ENCODE measurements at places on chromosomes 13 and 19.

GRCh38 chr19:3367628-3368440, 1.5 kb downstream of the NFIC start:
- no peak for DNase-seq

DNA sequence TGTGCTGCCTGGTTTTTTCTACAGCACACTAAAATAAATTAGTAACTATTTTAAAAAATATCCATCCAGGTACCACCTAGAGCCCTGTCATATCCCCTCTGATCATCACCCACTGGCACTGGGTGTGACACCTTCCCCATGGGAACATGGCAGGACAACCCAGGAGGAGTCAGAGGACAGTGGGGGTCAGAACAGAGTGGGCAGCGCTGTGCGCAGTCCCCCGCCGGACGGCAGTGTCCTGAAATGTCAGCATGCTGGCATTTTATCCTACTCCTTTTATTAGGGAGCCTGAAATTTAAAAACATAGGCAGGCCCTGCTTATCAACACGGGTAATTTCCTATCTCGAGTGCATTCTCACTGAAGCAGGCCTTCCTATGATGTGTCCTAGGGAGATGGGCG, 42.1 kb upstream of the GAS6 start:
- no peak for DNase-seq

DNA sequence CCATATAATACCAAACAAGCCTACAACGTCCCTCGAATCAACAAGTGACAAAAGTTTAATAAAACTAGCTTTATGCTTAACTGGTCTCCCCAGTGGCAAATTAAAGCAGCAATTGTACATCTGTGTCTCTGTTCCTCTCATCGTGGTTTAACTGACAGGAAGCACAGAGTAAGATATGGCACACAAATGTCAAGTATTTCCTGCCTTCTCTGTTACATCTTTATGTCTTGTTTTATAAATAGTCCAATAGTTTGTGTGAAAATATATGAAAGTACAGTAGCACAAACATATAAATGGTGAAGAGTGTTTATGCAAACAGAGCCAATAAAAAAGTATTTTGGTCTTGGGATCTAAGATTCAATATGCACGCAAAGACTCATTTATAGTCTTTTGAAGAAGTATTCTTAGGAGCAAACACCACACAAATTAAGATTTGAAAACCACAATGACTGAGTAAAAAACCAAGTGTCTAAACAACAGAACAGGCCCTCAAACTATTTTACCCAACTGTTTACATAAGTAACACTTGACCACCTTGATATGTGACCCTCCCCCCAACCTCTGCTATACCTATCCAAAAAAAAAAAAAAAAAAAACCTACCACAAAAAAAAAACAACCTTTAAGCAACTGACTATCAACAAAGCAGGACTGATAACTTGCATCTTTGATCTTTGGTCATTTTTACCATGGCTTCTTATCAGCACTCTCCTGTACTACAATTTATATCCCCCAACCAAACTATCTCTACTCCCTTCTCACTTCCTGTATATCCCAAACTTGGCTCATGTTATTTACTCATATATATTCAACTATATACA, 14.0 kb downstream of the ELF1 start:
- DNase-seq: no peak

GRCh38 chr13:90950160-90950559, 397.3 kb upstream of the MIR17HG start:
- DNase-seq: no peak

DNA sequence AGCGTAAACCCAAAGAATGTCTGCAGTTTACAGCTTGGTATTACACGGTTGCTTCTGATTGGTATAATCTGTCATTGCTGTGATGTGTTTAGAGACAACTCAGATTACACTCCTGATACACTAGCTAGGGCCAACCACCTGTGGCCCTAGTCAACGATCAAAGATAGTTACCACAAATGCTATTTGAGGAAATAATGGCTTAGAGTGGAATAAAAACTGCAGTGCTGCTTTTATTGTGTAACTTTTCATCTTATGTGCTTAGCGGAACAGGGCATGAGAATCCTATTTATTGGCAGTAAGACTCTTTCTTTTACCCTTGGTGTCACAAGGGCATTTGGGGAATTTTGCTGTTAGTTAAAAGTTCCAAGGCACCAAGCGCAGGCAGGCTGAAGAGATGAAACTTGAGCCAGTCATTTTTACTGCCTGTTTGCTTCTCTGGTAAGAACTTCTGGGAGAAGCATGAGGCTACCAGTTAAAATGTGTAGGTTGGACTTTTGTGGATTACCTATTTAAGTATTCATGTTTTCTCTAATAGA, 363.3 kb downstream of the KCNRG start:
- no peak for DNase-seq

DNA sequence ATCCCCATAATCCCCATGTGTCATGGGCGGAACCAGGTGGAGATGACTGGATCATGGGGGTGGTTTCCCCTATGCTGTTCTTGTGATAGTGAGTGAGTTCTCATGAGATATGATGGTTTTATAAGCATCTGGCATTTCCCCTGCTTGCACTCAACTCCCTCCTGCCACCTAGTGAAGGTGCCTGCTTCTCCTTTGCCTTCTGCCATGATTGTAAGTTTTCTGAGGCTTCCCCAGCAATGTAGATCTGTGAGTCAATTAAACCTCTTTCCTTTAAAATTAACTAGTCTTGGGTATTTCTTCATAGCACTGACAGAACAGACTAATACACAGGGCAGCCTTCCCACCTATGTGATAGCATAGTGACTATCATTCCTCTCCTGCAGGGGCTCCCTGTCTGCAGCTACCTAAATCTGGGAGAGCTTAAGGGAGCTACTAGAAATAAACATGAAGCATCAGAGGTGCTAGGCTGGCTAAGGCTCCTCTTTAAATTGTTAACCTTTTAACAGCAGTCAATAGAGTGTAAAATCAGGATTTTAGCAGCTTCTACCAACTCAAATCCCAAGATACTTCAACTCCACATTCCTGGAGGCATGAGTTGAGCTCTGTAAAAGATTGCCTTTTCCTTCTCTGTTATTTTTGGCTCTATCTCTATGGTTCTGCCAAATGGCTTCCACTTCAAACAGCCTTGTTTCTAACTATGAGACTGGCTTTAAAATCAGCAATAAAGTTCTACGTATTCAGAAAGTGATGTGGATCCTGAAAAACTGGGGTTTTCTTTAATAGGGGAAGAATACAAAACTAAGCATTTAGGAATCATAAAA, 112.3 kb downstream of the VWA8 start:
- DNase-seq: no peak

DNA sequence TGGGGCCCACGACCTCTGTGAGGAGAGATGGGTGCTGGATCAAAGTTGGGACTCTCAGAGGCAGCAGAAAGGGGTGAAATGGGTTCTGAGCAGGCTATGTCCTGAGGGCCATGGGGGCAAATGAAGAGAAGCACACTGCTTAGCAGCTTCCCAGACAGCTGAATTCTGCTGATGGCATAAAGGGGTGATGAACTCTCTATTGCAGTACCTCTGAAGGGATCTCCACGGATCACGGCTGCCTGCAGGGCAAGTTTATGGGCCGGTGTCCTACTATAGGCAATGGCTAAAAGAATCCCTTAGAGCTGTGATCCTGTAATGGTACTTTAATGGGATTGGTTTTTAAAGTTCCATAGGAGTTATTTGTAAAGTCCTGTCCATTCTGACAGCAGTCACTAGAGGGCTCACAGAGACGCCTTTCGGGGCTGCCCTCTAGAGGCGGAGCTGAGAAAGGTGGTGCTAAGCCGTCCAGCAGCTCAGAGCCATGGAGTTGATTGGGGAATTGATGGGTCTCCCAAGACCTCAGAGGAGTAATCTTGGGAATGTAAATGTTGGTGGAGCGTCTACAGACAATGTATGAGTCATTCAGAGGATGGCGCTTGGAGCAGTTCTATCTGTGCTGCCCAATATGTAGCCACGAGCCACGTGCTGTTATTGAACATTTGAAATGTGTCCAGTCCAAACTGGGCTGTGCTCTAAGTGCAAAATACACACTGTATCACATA, 287.3 kb downstream of the COG6 start:
- no peak for DNase-seq

- DNase-seq: no peak
These were observed 12.3 kb downstream of the TMEM38A start for GRCh38 chr19:16673231-16673630.

DNA sequence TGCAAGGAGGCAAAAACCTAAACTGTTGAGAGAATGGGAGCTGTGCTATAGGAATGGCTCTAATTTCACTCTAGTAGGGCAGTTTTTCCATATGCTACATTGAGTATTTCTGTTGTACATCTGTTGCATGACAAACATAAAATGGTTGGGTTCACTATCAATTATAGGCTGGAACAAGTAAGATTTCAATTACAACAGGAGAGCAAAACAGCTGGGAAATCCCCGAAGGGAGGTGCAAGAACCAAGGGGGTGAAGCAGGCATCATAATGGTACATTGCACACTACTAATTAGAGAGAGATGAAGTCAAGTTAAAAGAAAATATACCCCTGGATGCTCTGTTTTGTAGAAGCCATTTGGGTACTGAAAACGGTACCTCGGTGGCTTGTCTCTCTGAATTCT, 389.5 kb downstream of the PCDH9 start:
- DNase-seq: no peak

DNA sequence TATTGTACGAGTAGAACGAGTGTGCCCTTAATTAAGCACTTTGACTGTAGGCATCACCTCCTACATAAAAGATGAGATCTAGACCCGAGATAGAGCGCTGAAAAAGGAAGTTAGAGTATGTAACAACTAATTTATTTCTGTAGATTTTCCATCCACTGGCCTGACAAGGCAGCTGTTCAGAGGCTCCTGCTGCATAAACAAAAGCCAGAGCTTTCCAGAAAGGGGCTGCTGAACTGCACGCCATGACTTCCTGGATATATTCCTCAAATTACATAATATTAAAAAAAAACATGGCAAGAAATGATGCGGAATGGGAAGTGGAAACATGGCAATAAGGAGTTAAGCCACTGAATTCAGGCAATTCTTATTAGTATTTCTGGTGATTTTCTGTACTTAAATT, 89.7 kb downstream of the AKAP11 start:
- no peak for DNase-seq

DNA sequence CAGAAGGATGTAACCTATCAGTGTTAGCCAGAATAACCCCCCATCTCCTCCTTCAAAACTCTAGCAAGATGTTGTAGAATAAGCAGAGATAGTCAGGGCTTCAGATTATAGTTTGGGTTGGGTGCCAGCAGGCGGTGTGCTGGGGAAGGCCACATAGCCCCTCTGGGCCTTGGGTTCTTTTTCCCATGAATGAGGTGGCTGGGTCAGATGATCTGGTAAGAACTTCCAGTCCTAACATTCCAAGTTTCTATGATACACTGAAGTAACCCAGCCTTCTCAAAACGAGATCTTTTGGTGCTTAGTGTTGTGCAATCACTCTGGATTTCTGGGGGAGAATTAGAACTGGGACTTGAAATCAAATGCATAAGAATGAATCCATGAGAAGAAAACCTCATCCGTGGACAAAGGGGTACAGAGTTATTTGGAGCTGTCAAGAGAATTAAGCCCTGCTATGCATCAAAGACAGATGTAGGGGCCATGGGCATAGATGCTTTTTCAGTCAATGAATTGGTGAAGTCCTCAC, 810 bp downstream of the CBY2 start:
- DNase-seq: no peak

- no peak for DNase-seq
These were observed 3.2 kb downstream of the MAG start for GRCh38 chr19:35294859-35295791.

DNA sequence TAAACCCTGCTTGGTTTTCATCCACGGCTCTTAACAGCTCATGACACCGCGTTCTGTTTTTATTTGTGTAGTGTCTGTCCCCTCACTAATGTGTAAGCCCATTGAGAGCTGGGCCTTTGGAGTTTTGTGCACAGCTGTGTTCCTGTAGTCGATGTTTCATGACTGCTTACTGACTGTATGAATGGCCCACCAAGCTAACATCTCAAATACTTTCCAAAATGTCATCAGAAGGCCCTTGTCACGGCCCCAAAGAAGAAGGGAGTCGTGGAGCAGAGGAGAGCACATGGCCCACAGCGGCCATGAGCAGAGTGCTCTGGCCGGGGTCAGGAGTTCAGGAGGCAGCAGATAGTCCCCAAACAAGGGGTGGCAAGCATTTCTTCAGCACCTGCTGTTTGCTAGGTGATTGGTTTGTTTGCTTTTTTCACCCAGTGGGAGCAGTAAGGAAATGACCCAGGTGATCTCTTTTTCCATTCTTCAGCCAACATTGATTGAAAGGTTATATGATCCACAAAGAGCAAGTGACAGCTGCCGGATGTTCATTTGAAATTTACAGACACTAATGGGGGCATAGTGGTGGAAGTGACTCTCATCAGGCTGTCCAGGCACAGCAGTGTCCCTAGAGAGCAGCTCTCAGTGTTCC, 315.2 kb downstream of the ATP8A2 start:
- DNase-seq: no peak

- DNase-seq: no peak
These were observed 10.3 kb downstream of the THSD1 start for GRCh38 chr13:52395704-52396103.

DNA sequence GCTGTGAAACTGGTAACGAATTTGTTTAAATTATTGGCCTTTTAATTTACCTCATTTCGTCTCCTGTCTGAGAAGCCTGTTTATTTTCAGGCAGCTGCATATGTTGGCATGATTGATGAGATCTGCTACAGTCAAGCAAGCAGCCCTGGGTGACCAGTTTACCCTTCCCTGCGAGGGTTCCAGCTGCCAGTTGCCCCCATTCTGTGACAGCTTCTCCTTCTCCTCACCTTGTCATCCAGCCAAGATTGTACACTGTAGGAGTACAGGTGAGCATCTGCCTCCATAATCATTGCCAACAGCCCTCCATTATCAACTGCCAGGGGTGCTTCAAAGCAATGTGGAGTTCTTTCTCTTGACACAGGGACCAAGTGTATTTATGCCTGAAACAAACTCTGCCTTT, 1979.9 kb upstream of the PRR20A start:
- no peak for DNase-seq

DNA sequence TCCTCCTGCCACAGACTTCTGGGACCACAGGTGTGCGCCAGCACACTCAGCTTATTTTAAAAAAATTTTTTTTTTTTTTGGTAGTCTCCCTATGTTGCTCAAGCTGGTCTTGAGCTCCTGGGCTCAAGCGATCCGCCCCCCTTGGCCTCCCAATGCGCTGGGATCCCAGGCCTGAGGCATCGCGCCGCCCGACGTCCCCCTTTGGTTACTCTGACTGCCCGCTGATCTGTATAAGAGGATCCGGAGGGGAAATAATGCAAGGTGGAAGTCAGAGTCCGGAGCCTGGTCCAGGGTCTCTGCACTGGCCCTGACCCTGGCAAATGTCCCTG, 486 bp upstream of the ZNF805 start:
- no peak for DNase-seq

GRCh38 chr13:79290595-79291244, 115.3 kb downstream of the RBM26 start:
- no peak for DNase-seq

GRCh38 chr13:29801737-29802305, 48.6 kb downstream of the UBL3 start:
- no peak for DNase-seq
